Activated CD8-positive, alpha-beta memory T cell treated with anti-CD3 and anti-CD28 coated beads for 36 hours (primary cell): ENCODE measurements at places on chromosomes 13 and 19. TPM values are rescaled to one million over a fixed set of nuclear protein-coding genes. Genes with fewer than 3 reads are reported as not detected.

TBXA2R gene
- 2.7 TPM for total RNA-seq

MEF2B gene
- total RNA-seq, result 2.7 TPM

ZNF541 gene
- total RNA-seq, result not detected

FUT1 gene
- 0.17 TPM for total RNA-seq

ZNF805 gene
- total RNA-seq, result 9.5 TPM

CD209 gene
- total RNA-seq, result not detected

RHPN2 gene
- total RNA-seq, result 3.5 TPM

TNFRSF19 gene
- not detected for total RNA-seq

P2RY11 gene
- total RNA-seq, result 68.6 TPM

ANGPTL8 gene
- not detected for total RNA-seq

C13orf42 gene
- not detected for total RNA-seq

OVOL3 gene
- total RNA-seq, result not detected

LRRC25 gene
- not detected for total RNA-seq

NTF4 gene
- total RNA-seq, result not detected

GRIN2D gene
- 0.17 TPM for total RNA-seq

ZNF69 gene
- total RNA-seq, result 3.0 TPM

SHISA7 gene
- not detected for total RNA-seq

B3GNT3 gene
- total RNA-seq, result not detected

ZNF284 gene
- total RNA-seq, result 1.9 TPM

IFNL4 gene
- 0.25 TPM for total RNA-seq

PSG2 gene
- total RNA-seq, result not detected

KIR3DL3 gene
- total RNA-seq, result not detected

PLA2G4C gene
- 3.4 TPM for total RNA-seq

CYP4F2 gene
- total RNA-seq, result not detected

ZNF443 gene
- total RNA-seq, result 3.7 TPM

N4BP2L1 gene
- total RNA-seq, result 10.7 TPM

DCT gene
- total RNA-seq, result 0.11 TPM

ZNF878 gene
- 0.59 TPM for total RNA-seq

RELB gene
- 51.6 TPM for total RNA-seq

KLF2 gene
- total RNA-seq, result 0.84 TPM

CLEC17A gene
- total RNA-seq, result 1.2 TPM

VSTM2B gene
- total RNA-seq, result not detected

TNFSF9 gene
- total RNA-seq, result 6.3 TPM

CCDC8 gene
- not detected for total RNA-seq

ADGRE2 gene
- total RNA-seq, result 0.69 TPM

ATP8A2 gene
- total RNA-seq, result 0.97 TPM

ZNF175 gene
- 11.3 TPM for total RNA-seq

PRRG2 gene
- total RNA-seq, result 1.1 TPM

ACER1 gene
- total RNA-seq, result not detected

HIPK4 gene
- 0.08 TPM for total RNA-seq

GRAMD1A gene
- 188 TPM for total RNA-seq

FGF14 gene
- total RNA-seq, result not detected
